ENCODE measurements at places on chromosomes 6 and 20.

DNA sequence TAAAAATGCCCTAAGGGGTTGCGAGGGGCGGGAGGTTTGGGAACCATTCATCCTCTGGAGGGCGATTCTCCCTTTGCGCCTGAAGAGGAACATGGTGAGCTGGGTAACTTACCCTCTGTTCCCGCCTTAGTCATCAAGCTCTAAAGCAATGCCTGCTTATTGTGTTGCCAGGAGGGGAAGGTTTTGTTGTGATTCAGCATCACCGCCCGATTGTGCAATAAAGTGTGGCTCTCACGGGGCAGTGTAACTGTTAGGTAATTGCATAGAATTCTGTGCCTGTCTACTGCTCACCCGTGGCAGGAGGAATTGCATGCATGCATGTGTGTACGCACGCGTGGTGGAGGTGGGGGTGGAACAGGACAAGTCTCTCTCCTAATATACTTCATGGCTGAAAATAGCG, 95.5 kb upstream of the AGPAT4 start:
- no peak overlapping the region for H3K27ac ChIP-seq
- H3K27me3 ChIP-seq: no peaks in the 10 kb centered on the region
- DNase-seq: no peak

GRCh38 chr6:107655245-107655644, 165.3 kb downstream of the SOBP start:
- no peak overlapping the region for H3K27ac ChIP-seq
- H3K36me3 ChIP-seq: no peaks in the 10 kb centered on the region
- no peak for DNase-seq
- peaks cover 14% of the 10 kb centered on the region for H3K4me1 ChIP-seq

DNA sequence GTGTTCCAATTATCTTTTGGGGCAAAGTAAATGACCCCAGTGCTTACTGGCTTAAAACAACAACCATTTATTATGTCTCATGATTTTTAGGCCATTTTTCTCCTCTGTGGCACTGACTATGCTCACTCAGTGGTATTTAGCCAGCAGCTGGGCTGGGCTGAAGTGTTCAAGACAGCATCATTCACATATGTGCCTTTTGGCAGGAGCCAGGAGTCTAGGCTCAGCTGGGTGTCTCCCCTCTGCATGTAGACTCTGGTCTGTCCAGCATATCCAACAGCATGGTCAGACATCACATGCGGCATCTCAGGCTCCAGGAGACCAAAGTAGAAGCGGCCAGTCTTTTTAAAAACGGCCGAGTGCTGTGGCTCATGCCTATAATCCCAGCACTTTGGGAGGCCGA, 120.3 kb upstream of the TOP1 start:
- H3K27ac ChIP-seq: no peak overlapping the region
- H3K4me3 ChIP-seq: no peak overlapping the region
- H3K36me3 ChIP-seq: no peaks in the 10 kb centered on the region
- H3K4me1 ChIP-seq: no peaks in the 10 kb centered on the region
- DNase-seq: no peak

- no peaks in the 10 kb centered on the region for H3K27me3 ChIP-seq
- H3K36me3 ChIP-seq: peaks cover 56% of the 10 kb centered on the region
- H3K27ac ChIP-seq: no peak overlapping the region
- no peak for DNase-seq
- no peak overlapping the region for H3K4me3 ChIP-seq
Measured at GRCh38 chr6:116714761-116715160, 33.8 kb downstream of the KPNA5 start.

- DNase-seq: no peak
- H3K4me3 ChIP-seq: no peak overlapping the region
Measured at GRCh38 chr6:27426045-27426620, 37.6 kb downstream of the ZNF391 start.
